Frontal cortex (tissue), 4 donors: ENCODE measurements at places on chromosomes 7 and 10. TPM values are rescaled to one million over a fixed set of nuclear protein-coding genes. Genes with fewer than 3 reads are reported as not detected.

GRCh38 chr10:127283576-127283975 is 87.2 kb upstream of the INSYN2A start:
- DNase-seq, result no peak

DNA sequence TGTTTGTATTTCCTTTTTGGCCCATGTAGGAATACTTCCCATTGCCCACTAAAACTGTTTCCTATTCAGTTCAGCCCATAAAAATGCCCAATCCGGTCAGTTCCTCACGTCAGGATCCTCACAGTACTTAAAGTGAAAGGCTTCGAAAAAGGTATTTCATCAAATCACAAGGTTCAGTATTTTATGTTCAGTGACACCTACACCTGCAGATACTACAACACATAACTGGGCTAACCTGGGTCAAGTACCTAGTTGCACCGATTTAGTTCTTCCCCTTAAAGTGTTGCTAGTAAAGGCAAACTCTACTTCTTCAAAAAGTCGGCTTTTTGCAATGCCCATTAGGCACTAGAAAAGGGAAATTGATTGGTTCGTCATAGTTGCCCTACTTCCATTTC is 1.1 kb downstream of the SNX13 start:
- no peak for DNase-seq

DNA sequence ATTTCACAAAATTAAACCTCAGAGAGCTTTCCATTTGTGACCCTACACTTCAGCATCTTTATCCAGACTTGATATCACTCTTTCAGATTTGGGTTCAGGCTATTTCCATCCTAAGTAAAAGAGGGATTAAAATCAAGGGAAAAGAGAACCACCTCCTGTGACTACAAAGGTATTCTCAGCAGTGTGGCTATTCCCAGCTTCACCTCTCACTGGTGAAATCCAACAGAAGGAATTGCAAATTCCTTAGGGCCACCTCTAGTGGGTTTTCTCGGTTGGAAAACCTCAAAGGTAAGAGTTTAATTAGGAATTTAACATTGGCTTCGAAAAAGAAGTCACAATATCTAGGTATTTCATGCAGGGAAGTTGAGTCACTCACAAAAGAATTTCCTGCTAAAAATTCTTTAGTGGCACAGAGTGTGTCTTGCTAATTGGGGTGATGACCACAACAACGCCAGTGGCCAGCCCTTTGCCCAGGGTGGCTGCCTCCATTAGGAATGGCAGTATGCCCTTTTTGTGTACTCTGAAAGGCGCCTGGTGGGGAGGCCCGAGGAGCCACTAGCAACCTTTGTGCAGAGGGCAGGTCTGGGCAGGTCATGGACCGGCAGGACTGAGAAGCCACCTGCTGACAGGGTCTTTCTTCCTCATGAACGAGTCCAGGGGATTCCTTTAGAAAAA is 52.2 kb downstream of the SEM1 start:
- no peak for DNase-seq

- DNase-seq, result no peak
These were observed 805.6 kb downstream of the NRG3 start for GRCh38 chr10:82680608-82681007.

DNA sequence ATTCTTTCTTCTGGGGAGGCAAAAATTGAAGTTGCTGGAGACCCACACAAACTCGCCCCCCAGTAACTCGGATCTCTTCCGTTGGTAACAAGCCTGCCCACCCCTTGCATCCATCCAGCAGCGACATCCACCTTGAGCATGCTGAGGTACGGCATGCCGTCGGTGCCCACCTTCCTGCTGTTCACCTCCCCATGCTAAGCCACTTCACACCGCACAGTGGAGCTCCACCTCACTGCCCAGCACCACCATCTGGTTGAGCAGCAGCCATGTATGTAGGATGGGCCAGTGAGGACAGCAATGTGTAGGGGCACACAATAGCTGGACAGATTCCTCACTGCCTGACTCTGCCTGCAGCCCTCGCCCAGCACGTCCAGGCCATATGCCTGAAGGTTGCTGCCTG is 138.1 kb upstream of the ZNF92 start:
- no peak for DNase-seq

DNA sequence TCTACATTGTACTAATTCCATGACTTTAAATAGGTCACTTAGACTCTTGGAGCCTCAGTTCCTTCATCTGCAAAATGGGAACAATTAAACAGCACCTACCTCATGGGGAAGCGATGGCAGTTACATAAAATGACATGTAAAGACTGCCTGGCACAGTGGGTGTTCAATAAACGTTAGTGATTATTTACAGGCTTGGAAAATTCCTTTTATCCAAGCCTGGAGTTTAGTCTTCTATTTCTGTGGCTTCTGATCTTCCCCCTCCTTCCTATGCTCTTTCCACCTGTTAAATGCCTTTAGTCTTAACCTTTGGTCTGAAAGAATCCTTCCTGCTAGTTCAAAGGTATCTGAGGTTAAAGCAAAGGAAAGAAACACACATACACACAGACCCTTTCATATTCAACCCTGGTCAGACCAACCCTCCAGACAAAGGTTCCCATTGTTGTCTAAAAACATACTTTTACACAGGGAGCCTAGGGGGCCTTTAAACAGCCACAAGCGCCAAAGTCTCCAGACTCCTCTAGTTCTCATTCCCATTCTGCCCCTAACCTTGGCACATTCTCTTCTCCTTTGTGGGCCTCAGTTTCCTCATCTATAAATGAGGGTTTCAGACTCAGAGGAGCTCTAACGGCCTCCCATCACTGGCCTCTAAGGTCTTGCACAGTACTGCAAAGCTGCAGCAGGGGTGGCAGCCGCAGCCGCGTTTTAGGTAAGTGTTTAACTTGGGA is 21.4 kb downstream of the SORBS1 start:
- no peak for DNase-seq

DNA sequence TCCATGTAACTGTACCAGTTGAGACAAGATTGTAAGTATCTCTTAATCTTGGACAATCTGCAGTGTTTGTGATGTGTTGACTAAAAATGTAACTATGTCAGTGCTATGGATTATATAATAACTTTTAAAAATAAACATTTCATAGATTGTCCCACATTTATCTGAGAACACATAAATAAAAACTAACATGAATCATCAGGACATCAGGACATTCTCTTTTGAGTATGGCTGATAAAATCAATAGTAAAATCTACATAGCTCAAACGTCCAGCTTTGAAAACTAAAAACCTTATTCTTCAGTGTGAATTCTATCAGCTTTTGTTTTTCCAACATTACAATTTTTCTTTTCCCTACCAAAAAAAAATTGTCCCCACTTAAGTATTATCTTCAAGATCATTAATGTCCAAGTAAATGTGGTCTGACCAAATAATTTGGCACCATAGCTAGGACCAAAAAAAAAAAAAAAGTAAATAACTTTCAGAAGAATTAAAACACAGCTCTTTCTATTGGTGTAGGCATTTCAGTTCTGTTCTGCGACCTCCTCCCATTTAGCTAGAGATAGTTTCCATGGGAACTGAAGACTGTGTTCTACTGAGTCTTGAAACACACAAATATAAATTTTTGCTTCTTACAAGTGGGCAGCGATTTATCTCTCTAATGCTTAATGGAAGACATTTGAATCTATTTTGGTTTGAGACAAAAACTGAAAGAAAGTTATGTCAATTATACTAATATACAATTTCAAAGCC is 123.0 kb upstream of the SGCE start:
- no peak for DNase-seq

DNA sequence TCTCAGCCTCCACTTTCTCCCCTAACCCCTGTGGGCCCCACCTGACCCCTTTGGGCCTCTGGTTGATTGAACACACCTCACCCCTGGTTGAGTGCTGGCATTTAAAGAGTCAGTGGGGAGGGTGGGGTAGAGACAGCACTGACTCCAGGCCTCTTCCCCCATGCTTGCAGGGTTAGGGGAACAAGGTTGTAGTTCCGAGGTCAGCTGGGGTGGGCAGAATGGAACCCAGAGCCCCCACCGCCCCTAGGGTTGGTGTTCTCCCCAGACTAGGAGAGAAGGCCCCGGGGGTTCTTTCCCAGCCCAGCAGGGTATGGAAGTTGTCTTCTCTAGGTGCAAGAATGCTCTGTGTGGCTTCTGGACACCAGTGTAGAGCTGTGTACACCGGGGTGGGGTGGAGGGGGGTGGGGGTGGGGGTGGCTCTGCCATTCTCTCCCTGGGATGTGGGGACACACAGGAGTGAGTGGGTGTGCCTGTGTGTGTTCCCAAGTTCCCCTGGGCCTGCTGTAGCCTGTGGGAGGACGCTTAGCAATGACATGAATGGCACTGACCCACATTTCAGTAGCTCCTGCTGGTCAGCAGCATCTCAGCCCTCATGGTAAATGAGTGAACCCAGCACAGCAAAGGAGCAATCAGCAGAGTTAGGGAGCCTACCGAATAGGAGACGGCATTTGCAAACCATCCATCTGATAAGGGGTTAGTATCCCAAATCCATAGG is 33.6 kb downstream of the PRF1 start:
- DNase-seq, result no peak

GRCh38 chr7:7922684-7923385 is 45.8 kb upstream of the GLCCI1 start:
- DNase-seq, result no peak

GRCh38 chr10:110354322-110354766 is 49.6 kb upstream of the SMNDC1 start:
- no peak for DNase-seq

- no peak for DNase-seq
These were observed at the start of gene MRC1 for GRCh38 chr10:17808971-17809841. Gene MRC1, plus strand, starts transcription at chr10:17809348. Its CDS starts 118 bp downstream, at chr10:17809466.

The GUSB gene
- 19.6 TPM for total RNA-seq

The LIPJ gene
- 3.7 TPM for total RNA-seq
